A549 treated with RU486 at 1 μM for 4 hours (cell line): ENCODE measurements at places on chromosomes 4 and X. TPM values are rescaled to one million over a fixed set of nuclear protein-coding genes. Genes with fewer than 3 reads are reported as not detected.

The TCEAL6 gene
- not detected in 5 replicates for total RNA-seq

The RNF212 gene
- total RNA-seq: 1.8 to 4.3 TPM (median 2.7 TPM) in 5 replicates

The DUSP21 gene
- total RNA-seq: not detected in 5 replicates

The DDX53 gene
- total RNA-seq: not detected in 5 replicates

The HELT gene
- total RNA-seq: not detected in 5 replicates
